ENCODE measurements at places on chromosomes 2 and 18.

DNA sequence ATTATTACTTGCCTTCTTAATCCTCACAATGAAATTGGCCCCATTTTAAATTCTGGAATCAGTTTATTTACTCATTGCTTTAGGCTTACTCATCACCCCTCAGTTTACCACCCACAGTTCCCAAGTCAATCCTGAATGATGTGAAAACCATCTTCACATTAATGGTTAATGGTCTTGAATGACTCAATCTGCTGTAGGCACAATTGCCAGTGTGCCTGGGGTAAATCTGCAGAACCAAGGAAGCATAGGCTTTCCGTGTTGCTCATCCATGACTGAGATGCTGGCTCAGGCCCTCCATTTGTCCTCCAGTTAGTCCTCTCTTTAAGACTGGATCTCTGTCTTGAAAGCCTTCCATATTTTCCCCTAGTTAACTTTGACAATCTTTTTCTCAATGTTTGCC lies 164.5 kb downstream of the PMAIP1 start:
- no peak for DNase-seq

DNA sequence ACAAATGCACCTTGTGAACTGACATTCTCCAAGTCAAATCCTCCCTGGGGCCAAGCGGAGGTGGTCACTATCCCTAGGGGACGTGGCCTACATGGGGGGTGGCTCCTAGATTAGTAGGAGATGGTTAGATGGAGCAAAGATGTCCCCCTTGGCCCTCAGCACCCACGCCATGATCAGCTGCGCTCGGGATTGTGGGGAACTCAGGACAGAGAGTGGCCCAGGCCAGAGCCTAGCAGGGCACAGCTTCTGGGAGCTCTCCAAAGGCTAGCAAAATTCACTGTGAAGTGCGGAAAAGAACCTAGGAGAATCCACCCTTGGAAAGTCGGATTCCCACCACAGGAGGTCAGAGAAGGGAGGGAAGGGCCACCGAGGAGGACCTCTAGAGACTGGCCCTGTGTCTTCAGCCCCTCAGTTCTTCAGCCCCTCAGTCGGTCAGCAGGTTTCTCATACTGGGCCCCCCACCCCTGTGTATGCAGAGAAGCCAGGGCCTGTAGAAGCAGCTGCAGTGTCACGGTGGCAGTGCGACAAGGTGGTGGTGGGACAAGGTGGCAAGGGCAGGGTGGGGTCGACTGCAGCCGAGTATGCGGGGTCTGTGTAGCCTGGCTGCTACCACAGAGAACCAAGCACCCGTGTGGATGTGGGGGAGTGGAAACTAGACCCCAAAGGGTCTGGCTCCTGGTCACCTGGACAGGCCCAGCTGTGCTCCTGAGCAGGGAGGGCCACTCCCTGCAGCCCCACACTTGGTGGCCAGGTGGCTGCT lies 18.4 kb downstream of the GPR55 start:
- DNase-seq: no peak

DNA sequence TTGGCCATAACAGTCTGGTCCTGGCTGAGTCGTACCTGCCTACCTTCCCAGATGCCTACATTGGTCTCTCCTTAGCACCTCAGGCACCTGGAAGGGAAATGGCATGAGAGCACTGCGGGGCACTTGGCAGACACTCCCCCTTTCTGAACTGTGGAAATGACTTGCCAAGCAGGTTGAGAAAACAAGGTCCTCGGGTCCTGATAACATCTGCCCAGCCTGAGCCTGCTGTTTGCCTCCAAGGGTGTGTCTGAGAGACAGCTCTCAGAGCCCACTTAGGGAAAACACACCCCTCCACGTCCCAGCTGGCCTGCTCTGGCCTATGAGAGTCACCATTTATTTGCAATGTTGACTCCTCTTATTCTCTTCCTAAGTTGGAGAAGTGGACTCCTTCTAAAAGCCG lies 10.5 kb downstream of the FAM110C start:
- DNase-seq: no peak

DNA sequence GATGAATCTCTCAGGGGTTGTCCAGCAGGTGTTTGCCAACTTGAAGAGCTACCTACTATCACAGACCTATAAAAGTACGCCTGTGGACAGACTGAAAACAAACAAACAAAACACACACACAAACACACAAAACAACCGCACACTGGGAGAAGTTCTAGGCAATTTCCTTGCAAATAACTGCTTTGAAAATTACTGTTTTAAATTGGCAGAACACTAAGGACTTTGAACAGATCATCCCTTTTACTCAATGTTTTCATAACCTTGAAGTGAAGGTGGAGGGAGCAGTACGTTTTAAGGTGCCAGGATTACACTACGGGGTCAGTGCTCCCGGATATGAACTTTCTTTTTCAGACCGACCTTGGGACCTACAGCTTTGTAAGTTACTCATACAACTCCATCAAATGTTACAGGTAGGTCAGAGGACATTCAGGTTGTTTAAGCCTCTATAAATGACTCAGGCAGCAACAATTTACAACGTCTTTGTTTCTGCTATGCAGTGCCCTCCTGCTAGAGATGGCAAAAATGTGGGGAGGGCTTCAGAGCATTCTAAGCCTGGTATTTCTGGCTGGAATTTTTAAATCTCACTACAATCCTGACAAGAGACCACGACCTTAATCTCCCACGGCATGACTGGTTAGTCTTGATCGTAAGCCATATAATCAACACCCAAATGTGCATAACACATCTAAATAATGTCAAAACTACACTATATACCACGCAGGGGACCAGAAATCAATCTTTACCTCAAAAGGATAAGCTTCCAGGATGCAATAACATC lies 1.4 kb upstream of the SLC20A1 start:
- no peak for DNase-seq

DNA sequence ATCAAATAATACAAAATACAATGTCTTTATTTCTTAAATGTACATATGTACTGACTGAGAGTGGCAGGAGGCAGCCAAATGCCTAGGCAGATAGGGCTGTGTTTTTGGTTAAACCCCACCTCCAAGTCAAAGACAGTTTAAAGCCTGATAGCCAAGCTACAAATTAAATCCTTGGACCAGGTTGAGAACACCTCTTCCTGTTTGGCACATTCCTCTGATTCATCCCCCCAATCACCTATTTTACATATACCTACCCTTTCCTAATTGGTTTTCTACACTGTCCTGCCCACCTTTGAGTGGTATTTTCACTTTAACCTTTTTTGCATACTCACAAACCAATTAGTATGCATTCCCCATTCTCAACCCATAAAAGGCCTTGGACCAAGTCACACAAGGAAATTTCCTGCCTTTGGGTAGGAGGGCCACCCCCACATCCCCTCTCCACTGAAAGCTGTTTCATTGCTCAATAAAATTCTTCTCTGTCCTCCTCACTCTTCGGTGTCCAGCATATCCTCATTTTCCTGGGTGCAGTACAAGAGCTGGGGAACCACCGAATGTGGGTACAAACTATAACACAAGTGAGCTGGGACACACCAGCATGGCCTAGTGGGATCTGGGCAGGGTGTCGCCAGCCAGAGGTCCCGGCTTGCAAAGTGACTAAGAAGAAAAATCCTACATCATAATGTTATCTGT lies 149.1 kb downstream of the UBE2E3 start:
- DNase-seq: peak; percentile 4

GRCh38 chr2:235551965-235552364 lies 58.1 kb downstream of the AGAP1 start:
- no peak for DNase-seq

DNA sequence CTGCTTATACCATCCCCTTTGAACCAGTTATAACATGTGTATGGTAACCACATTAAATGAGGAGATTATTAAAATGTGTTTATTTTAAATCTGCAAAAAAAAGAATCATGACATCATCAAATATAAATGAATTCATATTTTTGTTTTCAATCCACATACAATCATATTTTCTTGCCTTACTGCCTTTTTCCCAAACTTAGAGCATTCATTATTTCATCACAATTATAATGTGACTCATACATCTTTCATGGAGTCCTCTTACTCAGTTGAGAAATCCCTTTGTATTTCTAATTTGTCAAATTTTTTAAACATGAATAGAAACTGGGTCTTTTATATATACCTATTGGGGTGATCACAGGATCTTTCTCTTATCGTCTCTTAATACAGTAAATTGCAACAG lies 909.6 kb downstream of the DSC3 start:
- DNase-seq: no peak

GRCh38 chr2:51231071-51231470 lies 199.1 kb upstream of the NRXN1 start:
- no peak for DNase-seq

- no peak for DNase-seq
Observed at GRCh38 chr2:106165561-106165960, 28.5 kb downstream of the UXS1 start.

DNA sequence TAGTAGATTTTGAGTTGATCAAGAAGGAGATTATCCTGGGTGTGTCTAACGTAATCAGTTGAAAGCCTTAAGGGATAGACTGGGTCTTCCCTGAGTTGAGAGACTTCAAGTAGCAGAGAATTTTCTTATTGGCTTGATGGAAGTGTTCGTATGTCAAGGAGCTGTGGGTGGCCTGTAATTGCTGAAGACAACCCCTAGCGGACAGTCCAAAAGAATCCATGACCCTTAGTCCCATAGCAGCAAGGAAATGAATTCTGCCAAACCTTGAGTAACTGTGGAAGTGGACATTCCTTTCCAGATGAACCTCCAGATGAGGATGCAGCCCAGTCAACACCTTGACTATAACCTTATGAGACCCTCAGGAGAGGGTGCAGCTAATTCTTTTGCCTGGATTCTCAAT lies 786.3 kb downstream of the SOCS6 start:
- no peak for DNase-seq

- peak; percentile 75 for DNase-seq
Observed at GRCh38 chr2:36770542-36771287, 74.2 kb downstream of the VIT start.

DNA sequence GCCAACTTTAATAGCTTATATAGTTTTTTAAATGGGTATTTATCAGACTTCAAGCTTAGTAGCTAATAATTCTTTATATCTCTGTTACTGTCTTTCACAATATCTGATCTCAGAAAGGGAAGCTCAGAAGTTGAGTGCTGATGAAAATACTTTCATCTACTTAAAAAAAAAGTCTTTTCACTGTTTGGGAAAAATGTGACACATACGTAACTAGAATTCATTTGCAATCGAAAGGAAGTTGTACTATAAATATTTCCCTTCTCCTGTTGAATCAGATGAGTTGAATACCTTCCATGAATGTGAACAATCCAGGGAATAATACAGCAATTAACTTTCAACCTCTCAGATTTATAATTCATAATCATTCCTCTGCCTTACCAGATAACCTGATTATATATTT lies 811 bp upstream of the SCG2 start:
- DNase-seq: no peak
